ENCODE measurements at places on chromosomes 16 and 17.

DNA sequence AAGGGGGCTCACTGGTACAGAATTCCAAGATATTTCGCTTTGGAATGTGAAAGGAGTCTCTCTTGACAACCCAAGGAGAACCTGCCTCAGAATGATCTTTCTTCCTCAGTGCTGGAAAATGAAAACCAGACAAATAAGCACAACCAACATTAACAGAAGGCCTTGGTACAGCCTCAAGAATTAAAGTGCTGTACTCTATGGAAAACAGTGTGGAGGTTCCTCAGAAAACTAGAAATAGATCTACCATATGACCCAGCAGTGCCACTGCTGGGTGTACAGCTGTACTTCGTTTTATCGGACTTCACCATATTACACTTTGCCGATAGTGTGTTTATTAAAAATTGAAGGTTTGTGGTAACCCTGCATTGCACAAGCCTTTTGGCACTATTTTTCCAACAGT is 25.2 kb downstream of the HLF start:
- DNase-seq, result no peak

- no peak for DNase-seq
Measured at GRCh38 chr16:83329441-83329840, 478.3 kb upstream of the HSBP1 start.

DNA sequence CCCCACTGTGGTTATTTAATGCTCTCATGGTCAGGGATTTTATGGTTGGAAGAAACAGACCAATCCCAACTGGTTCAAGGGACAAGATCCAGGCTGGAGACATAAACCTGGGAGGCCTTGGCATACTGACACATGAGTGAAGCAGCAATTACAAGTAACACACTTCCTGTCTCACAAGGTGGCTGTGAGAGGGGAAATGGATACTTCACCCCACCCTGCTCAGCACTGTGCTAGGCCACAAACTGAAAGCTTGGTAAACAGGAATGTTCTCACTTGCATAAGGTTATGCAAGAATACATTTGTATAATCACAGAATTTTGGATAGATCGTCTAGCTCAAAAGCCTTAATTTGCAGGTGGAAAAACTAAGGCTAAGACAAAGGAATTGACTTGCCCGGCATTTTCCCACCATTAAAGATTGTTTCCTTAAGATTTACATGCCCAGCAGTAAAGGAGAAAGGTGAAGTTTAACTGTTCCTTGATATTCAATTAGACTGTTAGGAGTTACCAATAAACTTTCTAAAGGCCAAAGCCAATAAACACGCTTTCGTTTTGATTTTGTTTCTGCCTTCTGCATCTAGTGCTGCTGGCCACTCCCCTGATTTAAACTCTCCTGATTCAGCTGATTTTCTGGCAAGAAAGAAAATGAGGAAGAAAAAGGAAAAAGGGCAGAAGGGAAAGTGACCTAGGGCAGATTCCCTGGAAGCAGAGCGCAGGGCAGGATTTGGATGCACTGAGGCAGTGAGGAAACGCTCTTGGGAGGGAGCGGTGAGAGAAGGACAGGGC is 215.6 kb upstream of the CDH5 start:
- DNase-seq, result no peak

DNA sequence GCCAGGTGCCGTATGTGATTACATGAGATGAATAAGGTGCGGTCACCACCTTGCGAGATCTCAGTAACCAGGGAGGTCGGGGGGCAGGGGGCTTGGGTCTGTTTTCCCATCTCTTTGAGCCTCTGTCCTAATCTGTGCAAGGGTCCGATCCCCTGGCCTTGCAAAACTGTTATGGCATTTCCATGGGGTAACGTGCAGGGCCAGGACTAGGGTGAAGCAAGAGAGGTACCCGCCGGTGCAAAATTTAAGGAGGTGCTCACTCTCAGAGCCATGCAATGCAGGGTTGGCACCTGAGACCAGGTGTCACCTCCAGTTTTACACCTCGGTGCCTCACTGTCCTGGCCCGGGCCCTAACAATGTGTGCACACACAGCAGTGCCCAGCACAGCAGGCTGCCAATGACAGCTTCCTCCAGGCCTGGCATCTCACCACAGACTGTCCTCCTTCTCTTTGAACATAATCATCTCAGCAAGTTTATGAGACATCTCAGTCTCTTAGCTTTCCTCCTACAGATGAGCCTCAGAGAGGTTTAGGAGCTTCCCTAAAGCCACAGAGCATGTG is 43.6 kb downstream of the C16orf95 start:
- no peak for DNase-seq

DNA sequence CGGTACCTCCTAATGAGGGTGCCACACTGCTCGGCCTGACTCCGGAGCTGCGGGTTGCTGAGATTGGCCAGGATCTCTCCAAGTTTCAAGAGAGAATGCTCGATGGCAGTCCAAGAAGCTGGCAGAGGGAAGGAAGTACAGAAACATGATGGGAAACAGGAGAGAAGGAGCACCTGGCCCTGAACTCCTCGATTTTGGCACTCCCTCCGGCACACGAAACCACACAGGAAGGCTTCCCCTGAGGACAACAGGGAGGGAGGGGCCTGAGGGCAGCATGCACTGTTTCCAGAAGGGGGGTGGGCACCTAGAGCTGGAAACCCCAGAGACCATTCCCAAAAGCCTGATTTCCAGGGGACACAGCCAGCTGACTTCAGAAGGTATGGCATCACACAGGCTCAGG is 18.1 kb downstream of the CSF3 start:
- DNase-seq, result no peak

- DNase-seq, result no peak
Measured at GRCh38 chr16:50644729-50645128, 36.4 kb downstream of the SNX20 start.

Measured in activated T-helper 1 cell treated with anti-CD3 and anti-CD28 coated beads, Interleukin-2, amount 50 U/mL, for 16 hours (primary cell).